ENCODE measurements at places on chromosomes 5 and 9.

DNA sequence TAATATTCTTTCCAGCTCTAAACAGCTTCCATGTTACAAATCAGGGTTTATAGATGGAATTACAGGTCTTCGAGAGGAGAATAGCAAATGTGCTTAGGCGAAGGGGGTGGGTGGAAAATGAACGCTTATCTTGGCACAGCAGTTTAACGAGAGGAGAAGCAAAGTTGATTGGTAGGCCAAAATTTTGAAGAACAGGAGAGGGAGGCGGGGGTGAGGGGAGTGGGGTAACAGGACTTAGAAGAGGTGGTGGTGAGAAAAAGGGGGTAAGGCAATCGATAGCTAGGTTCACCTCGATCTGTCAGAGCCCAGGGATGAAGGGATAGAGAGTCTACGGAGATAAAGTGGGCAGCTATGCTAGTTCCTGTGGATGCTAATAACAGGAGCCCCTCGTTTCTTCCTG, 764 bp downstream of the ANKRA2 start:
- no peak for DNase-seq

GRCh38 chr5:157076558-157076957, 17.6 kb upstream of the HAVCR1 start:
- DNase-seq, result no peak

DNA sequence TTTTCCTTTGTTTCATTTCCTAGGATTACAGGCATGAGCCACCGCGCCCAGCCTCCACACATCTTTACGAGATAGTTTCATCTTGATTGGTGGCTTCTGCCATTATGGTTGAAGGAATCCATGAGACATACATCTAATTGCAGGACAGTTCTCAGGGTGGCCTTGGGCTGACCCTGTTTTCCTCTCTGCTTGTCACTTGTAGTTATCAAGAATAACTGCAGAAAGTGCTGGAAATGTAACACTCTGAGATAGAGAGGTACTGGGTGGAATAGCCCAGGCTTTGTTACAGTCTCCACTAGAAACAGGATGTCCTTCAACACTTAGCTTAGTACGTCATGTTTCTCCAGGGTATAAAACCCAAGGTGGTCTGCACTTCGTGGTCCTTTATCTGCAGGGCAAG, 10.7 kb downstream of the UGT3A2 start:
- DNase-seq, result no peak

DNA sequence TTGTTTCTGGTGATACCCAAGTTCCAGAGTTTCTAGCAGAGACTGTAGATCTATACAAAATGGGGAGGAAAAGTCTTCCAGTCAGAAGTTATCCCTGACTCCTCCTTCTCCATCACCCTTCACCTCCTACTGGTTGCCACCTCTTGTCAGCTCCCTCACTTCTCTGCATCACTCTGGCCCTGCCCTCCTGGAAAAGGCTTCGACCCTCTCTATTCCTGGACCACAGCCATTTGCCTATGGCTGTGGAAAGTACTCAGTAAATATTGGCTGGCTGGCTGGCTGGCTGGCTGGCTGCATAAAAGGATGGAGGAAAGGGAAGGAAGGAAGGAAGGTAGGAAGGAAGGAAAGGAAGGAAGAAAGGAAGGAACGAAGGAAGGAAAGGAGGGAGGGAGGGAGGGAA, 32.7 kb upstream of the ABCA1 start:
- no peak for DNase-seq

- no peak for DNase-seq
Observed at GRCh38 chr5:65902104-65902503, 24.3 kb upstream of the ERBIN start.

GRCh38 chr9:79334711-79335110, 237.1 kb upstream of the TLE4 start:
- DNase-seq, result no peak

DNA sequence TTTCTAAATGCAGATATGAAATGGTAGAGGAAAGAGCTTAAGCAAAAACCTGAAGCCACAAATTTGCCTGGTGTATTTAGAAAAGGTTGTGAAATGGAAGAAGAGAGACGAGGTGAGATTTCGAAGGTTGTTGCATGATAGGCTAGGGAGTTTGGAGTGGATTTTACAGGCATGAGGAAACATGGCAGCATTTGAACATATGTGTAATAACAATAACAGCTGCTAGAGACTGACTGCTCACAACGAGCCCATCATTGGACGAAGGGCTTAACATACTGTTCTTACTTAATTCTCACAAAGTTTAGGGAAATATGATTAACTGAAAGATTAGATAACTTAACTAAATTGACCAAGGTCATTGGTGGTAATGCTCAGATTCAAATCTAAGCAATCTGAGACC, 108.1 kb downstream of the JAKMIP2 start:
- peak; percentile 12 for DNase-seq

GRCh38 chr9:136338511-136338910, 11.2 kb downstream of the GPSM1 start:
- DNase-seq, result no peak

Measured in NCI-H526 treated with DMSO at 0.1 percent for 48 hours (cell line).